ENCODE measurements at places on chromosomes 1 and 21.
A peak's percentile ranks its signal among the peaks of the same experiment; 100 is the strongest.

GRCh38 chr1:185158800-185159199 is 1.8 kb downstream of the SWT1 start:
- no peak for DNase-seq

- DNase-seq = no peak
Measured at GRCh38 chr1:226002667-226003501, 3.7 kb upstream of the SDE2 start.

DNA sequence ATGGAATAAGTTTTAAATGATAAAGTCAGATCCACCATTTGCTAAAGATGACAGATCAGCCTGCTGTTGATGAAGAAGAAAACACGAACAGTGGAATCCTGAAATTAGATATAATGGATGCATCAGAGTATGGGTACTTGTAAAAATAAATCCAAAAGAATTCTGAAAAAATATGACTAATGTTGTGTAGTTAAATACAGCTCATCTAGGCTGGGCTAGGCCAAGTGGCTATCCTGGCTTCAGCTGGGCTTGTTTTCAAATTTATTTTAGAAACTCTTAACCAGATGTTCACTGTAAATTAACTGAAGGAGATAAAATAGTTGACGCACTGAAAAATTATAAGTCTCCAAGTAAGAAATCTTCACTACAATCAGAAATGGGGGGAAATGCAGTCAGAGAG is 7.4 kb upstream of the RGS2 start:
- DNase-seq = no peak

- no peak for DNase-seq
Measured at GRCh38 chr21:18622383-18622782, 218.8 kb upstream of the TMPRSS15 start.

DNA sequence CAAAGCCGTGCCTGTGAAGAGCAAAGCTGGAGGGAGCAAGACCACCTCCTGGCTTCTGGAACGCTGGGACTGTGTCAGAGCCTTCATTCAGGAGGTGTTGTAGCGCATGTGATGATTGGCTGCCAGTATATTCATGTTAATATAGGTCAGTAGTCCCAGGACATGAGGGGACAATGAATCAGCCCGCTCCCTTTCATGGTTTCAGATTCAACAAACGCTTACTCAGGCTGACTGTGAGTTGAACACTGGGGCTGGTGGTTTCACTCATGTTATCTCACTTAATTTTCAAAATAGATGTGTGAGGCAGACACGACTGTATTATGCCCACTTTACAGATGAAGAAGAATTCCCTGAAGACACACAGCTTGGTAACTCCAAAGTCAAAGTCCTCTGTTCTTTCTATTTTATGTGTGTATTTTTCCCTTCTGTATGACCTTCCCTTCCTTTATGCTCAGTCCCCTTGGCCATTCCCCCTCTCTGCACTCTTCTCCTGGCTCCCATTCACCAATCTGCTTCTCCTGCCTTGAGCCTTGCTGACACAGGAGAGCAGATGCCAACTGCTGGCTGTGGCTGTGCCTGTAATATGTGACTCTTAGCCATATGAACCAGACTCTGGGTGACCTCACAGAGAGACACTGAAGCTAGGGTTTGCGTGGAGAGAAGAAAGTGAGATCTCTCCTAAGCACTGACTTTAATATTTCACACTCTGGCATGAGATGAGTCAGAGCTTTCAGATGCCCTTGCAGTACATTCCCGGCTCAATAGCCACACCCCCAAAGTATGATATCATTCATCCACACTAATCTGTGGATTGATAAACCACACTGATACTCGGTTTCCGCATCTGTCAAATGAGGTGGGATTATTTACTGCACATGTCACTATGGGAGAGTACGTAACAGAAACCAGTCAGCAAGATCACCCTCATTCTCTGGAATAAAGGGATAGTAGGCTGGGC is 31.4 kb upstream of the KIRREL1 start:
- no peak for DNase-seq

- no peak for DNase-seq
Measured at GRCh38 chr1:38941527-38942019, at the start of gene RHBDL2. TSS of gene RHBDL2 (minus strand) at chr1:38941830. CDS start at chr1:38919212, 22,618 bp downstream.

GRCh38 chr1:116983112-116983511 is 18.4 kb upstream of the CD101 start:
- DNase-seq = no peak

GRCh38 chr1:37807220-37807554 is 403 bp upstream of the C1orf122 start:
- DNase-seq = no peak

- DNase-seq = no peak
Measured at GRCh38 chr1:2529784-2530512, at the start of gene HES5. TSS of gene HES5 (minus strand) at chr1:2530263. CDS start at chr1:2530164, 99 bp downstream.

- no peak for DNase-seq
Measured at GRCh38 chr1:54012008-54012325, 6.0 kb downstream of the LDLRAD1 start.

- no peak for DNase-seq
Measured at GRCh38 chr1:19552291-19553010, 67.1 kb upstream of the CAPZB start.

DNA sequence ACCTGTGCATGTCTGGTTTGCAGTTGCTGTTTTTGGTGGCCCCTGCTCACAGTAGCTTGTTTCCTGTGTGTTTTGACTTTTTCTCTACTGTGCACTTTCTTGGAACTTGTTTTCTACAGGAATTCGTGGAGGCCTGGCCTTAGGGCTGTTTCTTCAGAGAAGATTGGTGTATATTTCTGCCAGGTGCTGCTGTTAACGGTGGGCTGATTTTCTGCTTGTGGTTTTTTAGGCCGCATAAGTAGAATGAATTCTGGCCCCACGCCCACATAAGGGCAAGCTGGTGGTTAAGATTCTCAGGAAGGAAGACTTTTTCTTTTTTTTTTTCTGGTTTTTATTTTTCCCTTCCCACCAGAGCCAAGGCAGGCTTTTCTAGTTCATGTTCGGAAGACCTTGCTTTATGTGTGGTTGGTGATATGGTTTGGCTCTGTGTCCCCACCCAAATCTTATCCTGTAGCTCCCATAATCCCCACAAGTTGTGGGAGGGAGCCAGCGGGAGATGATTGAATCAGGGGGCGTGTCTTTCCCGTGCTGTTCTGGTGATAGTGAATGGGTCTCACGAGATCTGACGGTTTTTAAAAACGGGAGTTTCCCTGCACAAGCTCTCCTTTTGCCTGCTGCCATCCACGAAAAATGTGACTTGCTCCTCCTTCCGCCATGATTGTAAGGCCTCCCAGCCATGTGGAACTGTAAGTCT is 71.5 kb upstream of the DISP3 start:
- no peak for DNase-seq

DNA sequence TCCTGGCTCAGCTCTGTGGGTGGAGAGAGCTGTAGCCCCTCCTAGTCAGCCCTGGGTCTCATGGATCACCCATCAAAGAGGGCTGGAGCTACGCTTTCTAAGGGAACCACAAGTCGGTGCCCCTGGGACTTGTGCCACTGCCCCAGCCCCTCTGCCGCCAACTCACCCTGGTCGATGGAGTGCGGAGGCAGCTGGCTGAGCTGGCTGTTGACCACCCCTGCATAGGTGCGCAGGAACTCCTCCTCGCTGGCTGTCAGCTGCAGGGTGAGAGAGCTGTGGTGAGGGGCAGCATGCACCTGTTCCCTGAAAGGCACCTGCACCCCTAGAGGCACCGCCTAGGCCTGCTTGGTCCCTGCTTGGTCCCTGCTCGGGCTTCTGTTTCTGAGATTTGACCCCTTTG is 39.0 kb downstream of the CTNNBIP1 start:
- DNase-seq = no peak

GRCh38 chr1:181140891-181141290 is 52.4 kb downstream of the IER5 start:
- DNase-seq = no peak

- DNase-seq = no peak
Measured at GRCh38 chr1:182484067-182484466, 34.1 kb downstream of the RGSL1 start.

- DNase-seq = no peak
Measured at GRCh38 chr1:204945565-204945977, 74.9 kb downstream of the NFASC start.

- DNase-seq = no peak
Measured at GRCh38 chr1:46248122-46248920, 758 bp downstream of the RAD54L start.

DNA sequence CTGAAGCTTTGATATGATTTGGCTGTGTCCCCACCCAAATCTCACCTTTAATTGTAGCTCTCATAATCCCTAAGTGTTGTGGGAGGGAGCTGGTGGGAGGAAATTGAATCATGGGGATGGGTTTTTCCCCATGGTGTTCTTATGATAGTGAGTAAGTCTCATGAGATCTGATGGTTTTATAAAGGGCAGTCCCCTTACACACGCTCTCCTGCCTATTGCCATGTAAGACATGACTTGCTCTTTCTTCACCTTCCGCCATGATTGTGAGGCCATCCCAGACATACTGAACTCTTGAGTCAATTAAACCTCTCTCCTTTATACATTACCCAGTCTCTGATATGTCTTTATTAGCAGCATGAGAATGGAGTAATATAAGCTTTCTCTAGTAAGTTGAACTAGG is 261.9 kb downstream of the HLX start:
- DNase-seq = no peak

DNA sequence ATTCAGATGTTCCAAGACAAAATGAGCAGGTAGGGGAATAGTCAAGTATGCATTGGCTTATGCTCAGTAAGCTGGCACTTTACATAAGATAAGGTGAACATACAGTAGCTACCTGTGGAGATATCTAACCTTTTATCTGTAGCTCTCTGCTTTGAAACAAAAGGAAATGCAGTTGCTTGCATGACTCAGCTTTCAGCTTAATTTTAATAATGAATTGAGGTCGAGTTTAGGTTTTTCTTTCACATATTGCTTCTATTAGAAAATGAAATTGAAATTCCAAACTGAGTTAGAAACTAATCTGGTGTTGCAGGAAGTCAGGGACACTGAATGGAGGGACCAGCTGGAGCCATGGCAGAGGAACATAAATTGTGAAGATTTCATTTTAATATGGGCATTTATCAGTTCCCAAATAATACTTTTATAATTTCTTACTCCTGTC is 8.3 kb downstream of the FRRS1 start:
- DNase-seq = no peak

DNA sequence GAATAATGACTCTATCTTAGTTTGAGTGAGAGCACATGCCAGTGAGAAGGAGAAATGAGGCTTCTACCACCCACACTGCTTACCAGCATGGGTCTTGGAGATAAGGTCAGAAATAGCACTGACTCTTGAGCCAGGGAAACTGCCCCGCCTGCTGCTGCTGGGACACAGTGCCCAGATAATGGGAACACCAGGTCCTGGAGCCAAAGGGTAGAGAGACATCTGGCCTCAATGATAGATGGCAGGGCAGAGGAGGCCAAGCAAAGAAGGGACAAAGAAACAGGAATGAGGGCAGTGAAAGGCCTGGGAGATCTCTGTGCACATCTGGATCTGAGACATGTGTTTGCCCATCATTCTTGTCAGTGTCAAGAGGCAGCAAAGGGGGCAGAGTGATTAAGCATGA is 97.4 kb downstream of the MIS18A start:
- DNase-seq = no peak

- DNase-seq = peak; percentile 11
Measured at GRCh38 chr21:46457801-46458314, 833 bp upstream of the DIP2A start.

DNA sequence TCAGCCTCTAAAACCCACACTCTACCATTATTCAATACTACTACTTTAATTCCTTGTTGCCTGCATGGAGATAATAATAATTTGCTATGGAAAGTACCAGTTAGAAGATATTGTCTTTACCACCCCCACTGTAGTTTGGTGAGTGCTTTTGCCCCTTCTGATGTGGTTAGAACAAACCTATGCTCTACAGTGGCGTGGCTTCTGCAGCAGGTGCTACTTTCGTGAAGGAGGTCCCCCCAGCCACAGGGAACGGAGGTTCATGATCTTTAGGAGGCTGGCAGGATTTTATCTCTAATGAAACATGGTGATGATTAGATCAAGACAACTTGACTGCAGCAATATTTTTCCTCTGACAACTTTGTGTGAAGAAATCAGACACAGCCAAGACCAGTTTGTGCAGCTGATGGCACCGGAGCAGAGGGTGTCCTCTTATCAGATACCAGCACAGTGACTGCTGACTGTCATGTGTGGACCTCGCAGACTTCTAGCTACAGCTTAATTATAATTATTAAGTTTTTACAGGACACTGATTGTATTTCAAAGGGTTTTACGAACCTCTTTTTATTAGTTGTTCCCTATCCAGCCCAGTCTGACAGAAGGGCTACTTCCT is 10.7 kb upstream of the TCHH start:
- DNase-seq = no peak

GRCh38 chr1:94126651-94127050 is 5.7 kb upstream of the ABCA4 start:
- DNase-seq = no peak

DNA sequence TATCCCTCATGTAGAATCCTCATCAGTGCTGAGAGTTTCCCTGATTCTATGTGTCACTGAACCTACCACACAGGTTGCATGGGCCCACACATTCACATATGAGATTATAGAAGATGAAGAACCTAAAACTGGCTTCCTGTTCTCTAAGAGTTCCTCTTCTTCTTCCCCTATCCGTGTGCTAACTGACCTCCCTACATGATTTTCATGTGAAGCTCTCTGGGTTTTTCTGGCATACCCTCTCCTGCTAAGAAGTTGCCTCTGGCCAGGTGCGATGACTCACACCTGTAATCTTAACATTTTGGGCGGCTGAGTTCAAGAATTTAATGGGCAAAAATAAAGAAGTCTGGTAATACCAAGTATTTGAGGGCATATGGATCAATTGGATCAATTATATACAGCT is 5.5 kb upstream of the CD244 start:
- DNase-seq = no peak

DNA sequence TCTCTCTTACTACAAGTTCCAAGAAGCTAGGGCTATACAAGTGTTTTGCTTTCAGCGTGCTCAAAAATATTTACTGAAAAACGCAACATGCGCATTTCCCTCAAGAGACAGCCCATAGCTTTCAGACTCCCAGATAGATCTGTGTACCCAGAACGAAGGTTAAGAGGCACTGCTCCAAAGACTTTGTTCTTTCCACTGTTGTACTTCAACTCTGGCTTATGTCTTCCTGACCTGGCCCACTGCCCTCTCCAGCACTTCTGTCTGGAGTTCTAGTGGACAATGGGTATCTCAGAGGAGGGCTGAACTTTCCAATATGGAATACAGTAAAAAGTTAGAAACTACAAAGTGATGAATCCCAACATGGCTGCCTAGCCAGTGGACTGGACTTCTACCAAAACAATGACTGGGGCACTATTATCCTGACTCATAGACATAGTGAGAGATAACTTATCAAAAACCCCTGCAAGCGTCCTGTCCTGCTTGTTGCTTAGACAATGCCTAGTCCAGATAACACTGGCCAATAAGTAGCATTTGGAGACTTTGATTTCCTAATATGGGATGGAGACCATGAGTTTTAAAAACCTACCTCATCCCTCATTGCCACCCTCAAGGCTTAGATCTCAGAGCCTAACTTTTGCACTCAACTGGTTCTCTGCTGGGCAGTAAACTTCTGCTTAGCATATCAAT is 8.8 kb upstream of the ADAR start:
- DNase-seq = no peak
